Activated naive CD4-positive, alpha-beta T cell treated with anti-CD3 and anti-CD28 coated beads, Interleukin-2, amount 10 ng/mL, durations not matched to agents 7 days and 5 days (primary cell): ENCODE measurements at places on chromosomes 3 and 15.

- peaks cover 14% of the 10 kb centered on the region for H3K4me1 ChIP-seq
- no peak for DNase-seq
- no peaks in the 10 kb centered on the region for H3K27me3 ChIP-seq
- no peaks in the 10 kb centered on the region for H3K36me3 ChIP-seq
- no peak overlapping the region for H3K4me3 ChIP-seq
These were observed 3.9 kb downstream of the GRK7 start for GRCh38 chr3:141767066-141767465.

- H3K27me3 ChIP-seq: no peaks in the 10 kb centered on the region
- no peak for DNase-seq
- no peaks in the 10 kb centered on the region for H3K36me3 ChIP-seq
- H3K4me1 ChIP-seq: no peaks in the 10 kb centered on the region
- H3K27ac ChIP-seq: no peak overlapping the region
These were observed 216.8 kb downstream of the VGLL3 start for GRCh38 chr3:86774082-86774691.

- H3K27ac ChIP-seq: no peak overlapping the region
- no peak overlapping the region for H3K4me3 ChIP-seq
- H3K36me3 ChIP-seq: no peaks in the 10 kb centered on the region
These were observed 22.3 kb downstream of the PLXNB1 start for GRCh38 chr3:48407542-48408099.

GRCh38 chr15:67303490-67304363, 49.1 kb downstream of the IQCH start:
- H3K4me1 ChIP-seq: no peaks in the 10 kb centered on the region
- peak; percentile 38 for DNase-seq
- no peak overlapping the region for H3K27ac ChIP-seq
- H3K27me3 ChIP-seq: peaks cover 3% of the 10 kb centered on the region

DNA sequence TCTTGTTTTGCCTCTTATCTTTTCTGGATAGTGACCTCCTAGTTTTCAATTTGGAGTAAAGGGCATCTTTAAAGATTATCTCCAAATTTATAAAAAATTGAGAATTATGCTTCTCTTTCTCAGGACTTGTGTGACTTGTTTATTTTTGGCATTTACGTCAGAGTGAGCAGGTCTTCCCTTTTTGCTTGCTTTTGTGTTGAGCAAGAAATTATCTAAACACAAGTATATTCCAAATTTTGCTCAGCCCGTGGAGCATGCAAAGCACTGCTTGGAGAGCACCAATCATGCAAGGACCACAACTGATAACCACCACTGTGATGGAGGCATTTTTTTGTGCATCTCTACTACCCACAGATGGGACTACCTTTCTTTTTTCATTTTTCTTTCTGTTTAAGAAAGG, 7.1 kb downstream of the SLC25A26 start:
- H3K36me3 ChIP-seq: peaks cover 39% of the 10 kb centered on the region
- no peak for DNase-seq
- peaks cover 10% of the 10 kb centered on the region for H3K4me1 ChIP-seq
- H3K27me3 ChIP-seq: no peaks in the 10 kb centered on the region

- H3K4me3 ChIP-seq: no peak overlapping the region
- H3K27me3 ChIP-seq: no peaks in the 10 kb centered on the region
- no peak overlapping the region for H3K27ac ChIP-seq
- H3K4me1 ChIP-seq: peaks cover 5% of the 10 kb centered on the region
These were observed 57.5 kb upstream of the ZBED2 start for GRCh38 chr3:111652492-111653180.

GRCh38 chr3:171556148-171556547, 95.9 kb upstream of the TNIK start:
- peaks cover 1% of the 10 kb centered on the region for H3K36me3 ChIP-seq
- no peak overlapping the region for H3K27ac ChIP-seq

DNA sequence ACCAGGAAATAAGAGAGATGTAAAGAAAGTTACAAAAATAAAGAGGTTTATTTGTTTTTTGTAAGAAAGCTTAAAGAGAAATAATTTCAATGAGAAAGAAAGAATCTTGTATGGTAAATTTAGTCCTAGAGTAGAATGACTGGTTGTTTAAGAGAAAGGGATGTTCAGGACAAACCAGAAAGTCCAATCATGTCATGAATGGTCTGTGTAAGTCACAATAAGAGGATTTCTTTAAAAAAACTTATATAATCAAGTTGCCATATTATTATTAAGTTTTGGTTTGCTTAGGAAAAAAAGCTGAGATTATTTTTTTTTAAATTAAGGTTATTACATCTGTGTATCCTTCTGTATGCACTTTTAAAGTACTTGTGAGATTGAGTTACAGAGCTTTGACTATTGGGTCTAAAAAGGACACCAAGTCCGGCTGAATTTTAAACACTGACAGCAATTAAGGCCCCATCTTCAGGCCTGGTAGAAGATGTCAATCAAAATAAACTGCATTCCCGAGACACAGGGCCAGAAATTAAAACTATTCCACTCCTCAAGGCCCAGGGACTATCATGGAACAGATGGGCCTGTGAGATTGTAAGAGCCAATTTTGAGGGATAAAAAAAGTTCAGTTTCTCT, 12.2 kb downstream of the ERICH6 start:
- no peak overlapping the region for H3K4me3 ChIP-seq
- no peaks in the 10 kb centered on the region for H3K4me1 ChIP-seq
- no peak overlapping the region for H3K27ac ChIP-seq
- H3K36me3 ChIP-seq: no peaks in the 10 kb centered on the region

- no peak overlapping the region for H3K4me3 ChIP-seq
- no peaks in the 10 kb centered on the region for H3K27me3 ChIP-seq
- no peaks in the 10 kb centered on the region for H3K36me3 ChIP-seq
- no peak for DNase-seq
- no peak overlapping the region for H3K27ac ChIP-seq
These were observed 143.4 kb downstream of the NSUN3 start for GRCh38 chr3:94206291-94206690.

GRCh38 chr3:23239211-23240068, 36.3 kb downstream of the UBE2E2 start:
- H3K36me3 ChIP-seq: no peaks in the 10 kb centered on the region
- no peaks in the 10 kb centered on the region for H3K27me3 ChIP-seq
- H3K4me3 ChIP-seq: no peak overlapping the region
- DNase-seq: no peak

DNA sequence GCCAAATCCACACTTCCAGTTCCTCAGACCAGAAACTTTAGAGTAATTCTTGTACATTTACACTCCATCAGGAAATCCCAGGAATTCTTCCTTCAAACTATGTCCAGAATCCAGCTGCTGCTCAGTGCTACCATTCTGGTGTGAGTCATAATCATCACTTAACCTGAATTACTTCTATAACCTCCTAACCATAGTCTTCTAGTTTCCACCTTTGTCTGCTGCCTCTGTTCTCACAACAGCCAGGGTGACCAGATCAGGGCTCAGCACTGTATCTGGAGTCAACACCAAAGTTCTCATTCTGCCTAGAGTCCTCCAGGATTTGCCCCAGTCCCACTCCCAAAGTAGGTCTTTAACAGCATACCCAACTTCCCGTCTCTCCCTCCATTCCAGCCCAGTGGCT, 3.4 kb downstream of the CLDND1 start:
- peaks cover 85% of the 10 kb centered on the region for H3K36me3 ChIP-seq
- peak overlapping the region; percentile 92 for H3K4me3 ChIP-seq
- H3K27ac ChIP-seq: peak overlapping the region; percentile 91
- no peak for DNase-seq
- H3K4me1 ChIP-seq: peaks cover 80% of the 10 kb centered on the region

- no peaks in the 10 kb centered on the region for H3K4me1 ChIP-seq
- DNase-seq: no peak
- H3K27ac ChIP-seq: no peak overlapping the region
- no peaks in the 10 kb centered on the region for H3K36me3 ChIP-seq
- H3K27me3 ChIP-seq: no peaks in the 10 kb centered on the region
These were observed 207.4 kb downstream of the FMN1 start for GRCh38 chr15:32987067-32987466.

DNA sequence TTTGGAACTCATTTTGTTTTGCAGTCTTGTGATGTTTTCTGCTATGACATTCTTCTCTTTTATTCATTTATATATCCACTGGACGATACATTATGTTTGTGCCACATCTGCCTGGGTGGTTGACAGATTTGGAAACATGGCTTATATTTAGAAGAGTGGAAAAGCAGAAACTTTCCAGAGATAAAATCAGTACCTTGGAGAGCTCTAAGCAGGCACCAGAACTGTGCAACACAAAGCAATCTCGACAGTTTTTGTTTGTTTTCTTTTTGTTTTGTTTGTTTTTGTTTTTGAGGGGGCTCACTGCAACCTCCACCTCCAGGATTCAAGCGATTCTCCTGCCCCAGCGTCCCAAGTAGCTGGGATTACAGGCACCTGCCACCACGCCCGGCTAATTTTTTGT, 45.5 kb downstream of the SYN2 start:
- H3K36me3 ChIP-seq: no peaks in the 10 kb centered on the region
- no peak overlapping the region for H3K27ac ChIP-seq
- H3K27me3 ChIP-seq: peaks cover 5% of the 10 kb centered on the region

- no peak for DNase-seq
- H3K27ac ChIP-seq: no peak overlapping the region
- H3K4me1 ChIP-seq: no peaks in the 10 kb centered on the region
- no peaks in the 10 kb centered on the region for H3K27me3 ChIP-seq
These were observed 240.1 kb downstream of the NTRK3 start for GRCh38 chr15:88016406-88016805.

DNA sequence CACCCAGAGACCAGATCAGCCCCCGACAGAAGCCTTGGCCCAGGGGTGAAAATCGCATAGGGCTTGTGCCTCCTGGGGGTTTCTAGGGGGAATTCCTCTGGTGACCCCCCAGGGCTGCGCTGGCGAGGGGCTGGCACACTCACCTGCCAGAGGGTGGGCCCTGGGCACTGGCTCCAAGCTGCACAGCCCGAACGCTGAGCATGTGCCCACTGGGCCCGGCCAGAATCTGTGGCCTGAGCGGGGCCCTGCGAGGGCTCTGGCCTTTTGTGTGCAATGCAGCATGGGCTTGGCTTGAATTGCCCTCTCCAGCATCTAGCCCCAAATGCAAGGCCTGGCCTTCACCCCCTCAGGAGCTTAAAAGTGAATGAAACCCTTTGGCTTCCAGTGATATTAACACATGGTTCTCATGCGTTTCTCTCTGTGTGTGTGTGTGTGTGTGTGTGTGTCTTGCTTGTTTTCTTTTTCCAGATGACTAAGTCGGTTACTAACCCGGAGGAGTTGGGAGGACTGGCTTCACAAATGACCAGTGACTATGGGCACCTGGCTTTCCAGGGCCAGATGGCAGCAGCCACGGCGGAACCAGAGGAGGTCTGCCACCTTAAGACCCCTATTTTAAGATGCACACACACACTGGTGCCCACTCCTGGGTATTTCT, 259.1 kb upstream of the TPM1 start:
- no peaks in the 10 kb centered on the region for H3K4me1 ChIP-seq
- H3K4me3 ChIP-seq: no peak overlapping the region
- no peak overlapping the region for H3K27ac ChIP-seq
- no peaks in the 10 kb centered on the region for H3K36me3 ChIP-seq
- peaks cover 12% of the 10 kb centered on the region for H3K27me3 ChIP-seq
- DNase-seq: no peak

DNA sequence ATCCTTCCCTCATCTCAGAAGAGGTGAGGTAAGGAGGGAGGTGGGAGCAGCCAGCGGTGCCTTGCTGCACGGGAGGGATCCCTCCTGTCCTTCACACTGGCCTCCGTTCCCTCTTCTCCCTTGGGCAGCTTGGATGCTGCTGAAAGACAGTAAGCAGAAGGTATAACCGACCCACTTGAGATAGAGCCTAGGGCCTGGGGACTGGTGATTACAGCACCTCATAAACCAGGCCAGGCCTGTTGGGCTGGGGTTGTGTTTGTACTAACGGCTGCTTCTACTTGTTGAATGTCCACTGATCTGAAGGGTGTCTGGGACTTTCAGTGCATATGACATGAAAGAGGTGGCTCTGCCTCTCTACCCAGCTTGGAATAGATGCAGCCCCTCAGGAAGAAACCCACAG, 25.0 kb downstream of the SEMA6D start:
- H3K36me3 ChIP-seq: no peaks in the 10 kb centered on the region
- H3K27me3 ChIP-seq: no peaks in the 10 kb centered on the region
- DNase-seq: no peak
- H3K4me3 ChIP-seq: no peak overlapping the region
- no peaks in the 10 kb centered on the region for H3K4me1 ChIP-seq
- no peak overlapping the region for H3K27ac ChIP-seq

DNA sequence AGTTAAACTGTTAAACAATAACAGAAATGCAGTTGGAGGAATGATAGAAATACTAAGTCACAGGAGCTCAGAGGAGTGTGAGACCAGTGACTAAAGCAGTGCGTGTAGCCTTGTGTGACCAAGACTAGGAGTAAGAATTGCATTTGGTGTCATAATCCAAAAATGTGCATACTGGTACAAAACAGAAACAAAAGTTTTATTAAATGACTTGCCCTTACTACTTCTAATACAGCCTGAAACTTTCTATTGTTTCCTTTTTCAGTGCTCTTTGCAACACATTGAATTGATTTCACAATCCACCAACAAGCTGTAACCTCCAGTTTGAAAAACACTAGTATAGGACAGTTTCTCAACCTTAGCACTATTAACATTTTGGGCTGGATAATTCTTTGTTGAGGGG, 17.1 kb downstream of the SNX1 start:
- no peak for DNase-seq
- H3K36me3 ChIP-seq: peaks cover 35% of the 10 kb centered on the region
- H3K4me1 ChIP-seq: peaks cover 26% of the 10 kb centered on the region
- H3K27me3 ChIP-seq: no peaks in the 10 kb centered on the region
- H3K27ac ChIP-seq: no peak overlapping the region
- H3K4me3 ChIP-seq: no peak overlapping the region

DNA sequence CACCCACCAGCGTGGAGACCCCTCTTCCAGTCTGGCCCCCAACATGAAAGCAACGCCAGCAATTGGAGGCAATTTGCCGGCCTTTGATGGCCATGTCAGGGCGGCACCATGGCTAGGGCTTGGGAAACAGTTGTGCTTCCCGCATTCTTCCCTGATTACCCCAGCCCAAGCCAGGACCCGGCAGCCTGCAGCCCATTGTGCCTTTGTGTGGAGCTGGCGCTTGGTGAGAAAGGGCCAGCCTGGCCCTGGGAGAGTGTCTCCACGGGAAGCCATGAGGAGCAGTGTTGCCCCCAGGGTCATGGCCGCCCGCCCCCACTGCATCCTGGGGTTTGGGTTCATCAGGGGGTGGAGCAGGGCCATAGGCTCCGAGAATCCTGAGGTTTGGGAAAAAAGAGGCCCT, 66.0 kb downstream of the DNAJB8 start:
- DNase-seq: no peak
- H3K4me1 ChIP-seq: no peaks in the 10 kb centered on the region
- H3K4me3 ChIP-seq: no peak overlapping the region
- H3K36me3 ChIP-seq: no peaks in the 10 kb centered on the region
- H3K27me3 ChIP-seq: no peaks in the 10 kb centered on the region
- no peak overlapping the region for H3K27ac ChIP-seq

GRCh38 chr3:46325645-46326300, 28.1 kb upstream of the CCR2 start:
- H3K36me3 ChIP-seq: peaks cover 1% of the 10 kb centered on the region
- H3K4me1 ChIP-seq: peaks cover 3% of the 10 kb centered on the region
- H3K4me3 ChIP-seq: no peak overlapping the region
